ENCODE measurements at places on chromosomes 6 and 20.

DNA sequence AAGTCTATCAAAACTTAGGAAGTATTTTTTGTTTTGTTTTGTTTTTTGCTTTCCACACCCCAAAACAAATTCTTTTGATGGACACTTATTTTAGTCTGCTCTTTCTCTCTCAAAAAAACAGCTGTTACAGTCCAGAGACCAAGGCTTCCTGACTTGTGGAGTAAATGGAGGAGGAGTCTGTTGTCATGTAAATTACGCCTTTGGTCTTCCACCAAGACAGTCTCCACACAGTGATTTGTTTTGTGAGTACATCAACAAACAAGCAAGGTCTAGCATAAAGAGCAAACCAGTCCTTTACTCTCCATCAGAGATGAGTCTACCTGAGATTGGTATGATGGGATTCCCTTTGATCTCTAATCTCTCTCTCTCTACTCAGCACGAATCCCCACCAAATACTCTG is 588.0 kb upstream of the ARID1B start:
- no peak for DNase-seq

DNA sequence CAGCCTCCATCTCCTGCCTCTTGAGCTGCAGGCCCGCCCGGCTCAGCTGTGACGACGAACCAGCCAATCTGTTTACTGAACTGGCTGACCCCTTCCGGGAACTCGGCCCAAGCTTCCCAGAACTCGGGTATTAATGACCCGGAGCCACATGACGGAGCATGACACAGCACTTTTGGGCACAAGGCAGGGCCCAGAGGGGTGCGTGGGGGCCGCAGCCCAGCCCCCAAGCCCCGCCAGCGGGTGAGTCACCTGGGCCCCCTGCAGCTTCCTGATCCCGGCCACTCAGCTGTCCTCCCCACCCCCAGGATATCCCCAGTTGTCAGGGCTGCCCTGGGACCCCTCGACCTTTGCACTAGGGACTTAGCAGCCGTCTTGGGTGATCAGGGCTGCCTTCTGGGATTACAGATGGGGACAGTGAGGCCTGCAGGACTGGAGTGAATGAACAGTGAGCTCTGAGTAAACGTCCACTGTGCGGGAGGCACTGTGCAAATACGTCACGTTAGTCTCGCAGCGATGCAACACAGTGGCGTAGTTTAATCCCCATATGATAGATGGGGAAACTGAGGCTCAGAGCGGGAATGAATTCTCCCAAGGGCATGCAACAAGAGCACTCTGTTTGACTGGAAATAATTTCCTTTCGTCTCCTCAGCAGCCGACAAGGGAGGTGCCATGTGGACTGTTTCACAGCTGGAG is 102.1 kb downstream of the CEBPB start:
- no peak for DNase-seq

DNA sequence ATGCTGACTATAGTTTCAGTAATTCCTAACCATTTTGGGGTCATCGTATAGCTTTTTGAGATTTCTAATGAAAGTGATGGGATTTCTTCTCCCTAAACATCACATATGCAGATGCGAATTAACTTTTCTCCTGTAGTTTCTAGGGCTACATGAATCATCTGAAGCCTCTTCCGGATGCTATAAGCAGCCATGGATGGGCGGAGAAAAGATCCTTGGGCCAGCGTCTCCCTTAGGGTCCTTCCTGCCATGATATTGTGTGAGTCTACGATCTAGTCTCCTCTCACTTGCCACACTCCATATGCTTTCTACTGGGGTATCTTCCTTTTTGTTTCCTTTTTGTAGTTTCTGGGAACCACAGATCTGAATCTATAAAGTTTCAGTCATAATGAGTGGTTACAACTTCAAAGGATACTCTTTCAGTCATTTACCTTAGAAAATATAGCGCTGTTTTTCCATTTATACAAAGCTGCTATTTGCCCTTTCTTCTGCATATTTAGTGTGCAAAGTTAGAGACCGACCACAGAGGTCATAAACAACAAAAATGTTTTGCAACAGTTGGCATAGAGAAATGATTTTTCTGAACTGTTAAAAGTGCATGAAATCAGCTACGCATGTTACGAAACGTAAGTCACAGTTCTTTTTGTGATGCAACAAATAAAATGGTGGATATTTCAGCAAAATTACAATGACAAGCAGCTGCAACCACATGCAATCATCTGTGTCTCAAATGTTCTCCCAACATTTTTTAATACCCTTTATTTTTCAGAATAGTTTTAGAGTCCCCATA is 396.2 kb upstream of the SLC35B3 start:
- DNase-seq = no peak

GRCh38 chr20:33282991-33283555 is at the start of gene BPIFB1:
BPIFB1 (plus strand) TSS chr20:33283214; CDS start chr20:33286074, 2,860 bp downstream.
- no peak for DNase-seq

- DNase-seq = no peak
Observed at GRCh38 chr6:3304500-3305215, 45.9 kb downstream of the PSMG4 start.

GRCh38 chr6:74044417-74045096 is 348.6 kb downstream of the CD109 start:
- DNase-seq = no peak

- DNase-seq = no peak
Observed at GRCh38 chr6:141513830-141514229, 618.9 kb upstream of the GJE1 start.

GRCh38 chr6:109897561-109898080 is 80.5 kb upstream of the GPR6 start:
- DNase-seq = no peak

DNA sequence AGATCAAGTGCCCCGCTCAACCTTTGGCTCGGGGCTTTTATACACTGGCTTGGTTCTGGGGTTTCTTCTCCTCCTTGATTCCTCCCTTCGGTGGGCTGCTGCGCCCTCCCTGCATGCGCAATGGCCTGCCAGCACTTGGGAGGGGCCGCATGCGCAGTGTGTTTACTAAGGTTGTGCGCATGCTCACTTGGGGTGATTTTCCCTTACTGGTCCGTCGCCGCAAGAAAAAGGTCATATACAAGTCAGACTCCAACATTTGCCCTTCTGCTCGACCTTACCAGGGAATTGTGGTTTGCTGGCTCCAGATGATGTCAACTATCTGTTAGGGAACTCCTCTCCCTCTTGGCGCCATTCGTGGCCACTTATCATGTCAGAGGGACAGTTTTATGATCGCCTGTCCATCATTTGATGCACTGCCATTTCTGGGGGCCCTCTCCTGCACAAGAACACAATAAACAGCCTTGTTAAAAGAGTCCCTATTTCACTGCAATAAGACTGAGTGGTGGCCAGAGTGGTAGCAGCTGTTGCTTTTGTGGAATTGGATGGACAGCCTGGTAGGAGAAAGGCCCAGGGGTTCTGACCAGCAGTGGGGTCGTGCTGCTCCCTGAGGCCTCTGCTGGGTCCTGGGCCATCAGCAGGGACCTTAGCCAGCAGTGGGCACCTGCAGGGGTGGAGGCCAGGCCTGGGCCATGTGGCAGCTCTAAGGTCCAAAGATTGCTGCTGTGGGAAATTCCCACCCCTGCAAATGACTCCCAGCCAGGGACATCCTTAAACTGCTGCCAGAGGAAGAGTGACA is 2.8 kb upstream of the LBP start:
- no peak for DNase-seq

- no peak for DNase-seq
Observed at GRCh38 chr6:63897952-63898351, 262.4 kb downstream of the PHF3 start.

DNA sequence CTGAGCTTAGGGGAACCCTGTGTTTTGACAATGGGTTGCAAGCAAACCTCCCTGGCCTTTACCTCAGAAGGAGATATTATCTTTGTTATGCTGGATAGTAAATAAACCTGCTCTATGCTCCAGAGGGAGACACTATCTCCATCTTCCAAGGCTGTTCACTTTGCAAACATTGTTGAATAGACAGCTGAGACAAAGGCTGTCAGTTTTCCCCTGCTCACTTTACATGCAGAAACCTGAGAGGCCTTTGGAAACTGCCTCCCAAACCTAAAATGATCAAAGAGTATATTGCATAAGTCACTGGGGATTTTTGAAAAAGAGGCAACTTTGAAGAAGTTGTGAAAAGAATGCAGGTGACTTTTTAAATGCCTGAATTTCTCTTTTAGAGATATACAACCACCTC is 61.6 kb downstream of the MRAP2 start:
- DNase-seq = peak; percentile 1

- no peak for DNase-seq
Observed at GRCh38 chr20:1667502-1668085, 10.0 kb upstream of the SIRPG start.

- DNase-seq = no peak
Observed at GRCh38 chr6:155128977-155129376, 133.9 kb downstream of the TIAM2 start.

- DNase-seq = no peak
Observed at GRCh38 chr6:13262302-13263230, 65.8 kb downstream of the TBC1D7 start.

DNA sequence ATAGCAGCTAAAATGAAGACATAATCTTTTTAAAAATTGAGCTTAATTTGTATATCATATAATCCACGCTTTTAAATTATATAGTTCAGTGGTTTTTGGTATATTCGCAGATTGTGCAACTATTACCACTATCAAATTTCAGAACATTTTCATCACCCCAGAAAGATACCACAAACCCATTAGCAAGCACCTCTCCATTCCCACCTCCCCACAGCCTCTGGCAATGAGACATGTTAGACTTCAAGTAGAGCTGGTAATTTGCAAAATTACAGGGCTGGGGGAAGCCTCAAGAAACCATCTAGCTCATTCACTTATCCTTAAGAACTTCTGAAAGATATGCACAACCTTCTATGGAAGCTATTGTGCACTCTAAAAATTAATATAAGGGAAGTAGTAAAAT is 37.2 kb downstream of the TRMT6 start:
- no peak for DNase-seq

DNA sequence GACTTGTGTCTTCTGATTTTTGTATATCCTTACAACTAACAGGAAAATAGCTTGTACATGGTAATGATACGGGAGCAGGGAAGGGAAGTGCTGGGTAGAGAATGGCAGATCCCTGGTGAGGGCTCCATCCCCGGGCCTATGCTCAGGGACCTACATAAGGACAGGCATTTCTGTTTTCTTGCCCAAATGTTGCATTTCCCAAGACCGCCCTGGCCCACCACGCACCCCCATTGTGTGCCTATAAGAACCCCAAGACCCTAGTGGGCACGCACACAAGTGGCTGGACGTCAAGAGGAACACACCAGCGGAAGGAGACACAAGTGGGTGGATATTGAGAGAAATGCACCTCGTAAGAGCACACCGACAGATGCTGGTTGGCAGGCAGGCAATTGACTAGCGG is 616.3 kb upstream of the MAN1A1 start:
- no peak for DNase-seq

GRCh38 chr6:14593286-14593685 is 475.7 kb downstream of the CD83 start:
- DNase-seq = no peak

DNA sequence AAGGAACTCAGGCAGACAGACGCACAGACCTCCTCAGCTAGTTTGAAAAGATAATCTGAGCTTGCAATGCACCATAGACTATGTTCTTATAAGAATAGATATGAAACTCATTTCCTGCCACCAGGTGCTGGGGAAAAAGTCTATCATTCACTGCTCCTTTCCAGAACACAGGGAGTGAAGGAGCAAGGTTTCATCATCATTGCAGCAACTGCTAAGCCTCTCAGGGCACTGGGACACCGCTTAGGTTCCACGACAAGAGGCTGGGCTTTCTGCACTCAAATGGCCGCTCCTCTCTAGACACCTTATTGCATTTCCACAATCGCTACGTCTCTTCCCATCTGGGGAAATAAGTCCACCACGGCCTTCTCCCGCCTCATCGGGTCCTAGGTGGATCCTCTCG is 418.5 kb upstream of the JARID2 start:
- no peak for DNase-seq

DNA sequence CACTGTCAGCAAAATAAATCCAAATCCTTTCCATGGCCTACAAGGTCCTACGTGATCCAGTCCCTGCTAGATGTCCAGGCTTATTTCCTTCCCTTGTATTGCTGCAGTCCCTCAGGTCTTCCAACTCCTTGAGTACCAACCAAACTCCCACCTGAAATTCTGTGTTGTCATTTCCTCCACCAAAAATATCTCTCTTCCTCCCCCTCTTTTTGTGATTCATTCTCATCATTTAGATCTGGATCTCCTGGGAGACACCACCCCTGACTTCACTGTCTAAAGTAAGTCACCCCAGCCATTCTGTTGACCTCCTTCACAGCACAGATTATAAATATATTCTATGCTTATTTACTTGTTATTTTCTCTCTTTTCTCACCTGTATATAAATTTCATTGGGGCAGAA is 9.0 kb upstream of the LOC128125822 start:
- no peak for DNase-seq

DNA sequence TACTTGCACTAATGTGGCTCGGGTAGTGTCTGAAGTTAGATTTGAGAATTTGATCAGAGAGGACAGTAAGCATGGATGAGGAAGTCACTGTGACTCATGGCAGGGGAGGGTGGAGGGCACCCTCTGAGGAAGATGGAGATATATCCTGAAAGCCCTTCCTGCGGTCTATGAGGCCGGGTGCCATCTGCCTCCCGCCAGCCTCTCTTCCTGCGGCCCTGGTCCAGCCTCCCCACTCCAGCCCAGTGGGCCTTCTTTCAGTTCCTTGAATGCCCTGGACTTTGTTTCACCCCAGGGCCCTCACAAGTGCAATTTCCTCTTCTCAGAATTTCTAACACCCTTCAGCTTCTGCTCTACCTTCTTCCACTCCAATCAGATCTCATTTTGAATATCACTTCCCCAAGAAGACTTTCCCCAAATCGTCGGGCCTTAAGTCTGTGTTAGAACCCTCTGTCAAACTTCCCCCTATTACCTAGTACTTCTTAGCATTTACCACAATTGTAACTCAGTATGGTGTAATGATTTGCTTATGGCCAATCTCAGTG is 20.2 kb upstream of the TNFAIP3 start:
- DNase-seq = no peak

DNA sequence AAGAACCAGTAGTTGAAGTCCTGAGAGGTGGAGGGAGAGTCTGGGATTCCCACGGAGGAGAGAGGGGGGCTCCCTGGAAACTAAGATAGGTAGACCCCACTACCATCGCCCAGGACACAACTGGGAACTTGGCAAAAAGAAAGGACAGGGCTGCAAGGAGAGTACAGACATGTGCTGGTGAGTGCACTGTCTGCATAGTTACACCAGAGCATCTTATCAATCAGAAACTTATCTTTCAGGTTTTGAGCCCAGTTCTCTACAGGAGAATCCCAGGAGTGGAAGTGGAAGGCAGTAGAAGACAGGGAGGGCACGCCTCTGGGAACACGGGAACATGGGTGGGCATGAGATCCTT is 12.2 kb downstream of the NFKBIL1 start:
- DNase-seq = no peak

GRCh38 chr6:116556814-116557415 is 3.4 kb downstream of the CALHM4 start:
- no peak for DNase-seq

GRCh38 chr20:60053818-60054190 is 95.6 kb downstream of the CDH26 start:
- no peak for DNase-seq

GRCh38 chr6:25441663-25442270 is 162.6 kb downstream of the CARMIL1 start:
- DNase-seq = peak; percentile 7

- DNase-seq = no peak
Observed at GRCh38 chr20:32083469-32083868, 26.0 kb upstream of the TM9SF4 start.

Measured in NCI-H1092 treated with DMSO at 0.1 percent for 48 hours (cell line).